Occipital lobe (tissue), 3 donors: ENCODE measurements at places on chromosomes 16 and 17. TPM values are rescaled to one million over a fixed set of nuclear protein-coding genes. Genes with fewer than 3 reads are reported as not detected.

Gene DRC3
- 2.0 TPM for total RNA-seq

- DNase-seq: no peak
Observed at GRCh38 chr16:50915120-50915519, 173.2 kb downstream of the CYLD start.

Gene MAP2K6
- total RNA-seq: 39.9 TPM

Gene KRTAP2-3
- not detected for total RNA-seq

Gene CHST6
- 0.94 TPM for total RNA-seq

Gene ASPA
- 1.4 TPM for total RNA-seq

Gene SMIM36
- not detected for total RNA-seq

Gene DNASE1L2
- 1.7 TPM for total RNA-seq

Gene MT1H
- total RNA-seq: not detected

DNA sequence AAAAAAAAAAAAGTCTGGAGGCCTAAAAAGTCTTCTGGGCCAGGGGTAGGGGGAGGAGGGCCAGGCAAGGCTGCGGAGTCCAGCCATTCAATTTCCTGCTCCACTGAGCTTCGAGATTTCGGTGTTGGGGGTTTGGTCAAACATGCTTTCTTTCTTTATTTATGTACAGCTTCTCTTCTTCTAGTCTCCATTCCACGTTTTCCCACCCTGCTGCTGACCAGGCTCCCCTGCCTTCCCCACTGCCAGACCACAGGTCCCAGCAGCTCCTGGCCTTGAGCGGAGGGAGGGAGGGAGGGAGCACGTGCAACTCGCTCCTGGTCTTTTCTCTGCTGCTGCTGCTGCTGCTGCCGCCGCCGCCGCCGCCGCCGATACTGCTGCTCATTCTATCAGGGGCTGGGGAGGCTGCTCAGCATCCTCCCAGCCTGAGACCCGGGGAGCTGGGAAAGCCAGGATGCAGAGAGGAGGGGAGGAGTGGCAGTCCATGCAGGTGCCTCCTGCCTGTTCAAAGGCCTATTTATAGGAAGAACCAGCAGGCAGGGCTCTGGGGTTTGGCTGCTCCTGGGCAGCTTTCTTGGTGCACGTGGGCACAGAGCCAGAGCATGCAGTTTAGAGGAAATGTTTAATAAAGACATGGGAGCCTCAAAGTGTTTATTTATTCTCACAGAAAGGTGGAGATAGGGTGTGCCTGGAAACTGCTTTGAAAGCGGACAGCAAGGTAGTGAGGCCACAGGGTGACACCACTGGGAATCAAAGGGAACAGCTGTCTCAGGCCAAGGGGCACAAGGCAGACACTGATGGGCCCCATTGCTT is 23.4 kb upstream of the ZFHX3 start:
- DNase-seq: no peak

GRCh38 chr16:22278441-22279230 is 18.6 kb upstream of the POLR3E start:
- DNase-seq: no peak

Gene CTF1
- not detected for total RNA-seq
